Large intestine (tissue), 12 donors: ENCODE measurements at places on chromosomes 7 and 10. TPM values are rescaled to one million over a fixed set of nuclear protein-coding genes. Genes with fewer than 3 reads are reported as not detected.

DNA sequence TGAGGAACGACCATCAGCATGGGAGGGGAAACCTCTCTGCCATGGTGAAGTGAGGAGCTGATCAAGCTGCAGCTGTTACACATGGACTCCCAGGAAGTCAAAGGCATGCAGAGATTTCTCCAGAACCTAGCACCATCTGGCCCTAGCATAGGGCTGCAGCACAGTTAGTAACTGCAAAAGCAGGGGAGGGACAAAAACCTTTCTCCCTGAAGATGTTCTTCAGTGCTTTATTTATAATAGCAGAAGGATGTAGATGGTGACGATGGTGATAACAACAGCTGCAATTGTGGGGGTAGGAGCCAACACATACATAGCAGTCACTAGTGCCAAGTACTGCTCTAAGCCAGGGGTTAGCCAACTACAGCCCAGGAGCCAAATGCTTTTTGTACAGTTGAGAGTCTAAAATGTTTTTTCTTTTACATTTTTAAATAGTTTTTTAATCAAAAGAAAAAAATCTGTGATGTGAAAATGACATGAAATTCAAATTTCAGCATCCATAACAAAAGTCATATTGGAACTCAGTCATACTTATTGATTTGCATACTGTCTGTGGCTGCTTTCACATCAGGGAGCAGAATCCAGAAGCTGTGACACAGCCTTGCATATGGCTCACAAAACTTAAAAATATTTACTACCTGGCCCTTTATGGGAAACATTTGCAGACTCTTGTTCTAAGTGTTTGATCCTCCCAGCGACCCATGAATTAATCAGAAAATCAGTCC is 299.5 kb downstream of the ELMO1 start:
- DNase-seq, result no peak
- peaks cover 14% of the 10 kb centered on the region for H3K4me1 ChIP-seq
- no peaks in the 10 kb centered on the region for H3K36me3 ChIP-seq
- no peak overlapping the region for H3K4me3 ChIP-seq

DNA sequence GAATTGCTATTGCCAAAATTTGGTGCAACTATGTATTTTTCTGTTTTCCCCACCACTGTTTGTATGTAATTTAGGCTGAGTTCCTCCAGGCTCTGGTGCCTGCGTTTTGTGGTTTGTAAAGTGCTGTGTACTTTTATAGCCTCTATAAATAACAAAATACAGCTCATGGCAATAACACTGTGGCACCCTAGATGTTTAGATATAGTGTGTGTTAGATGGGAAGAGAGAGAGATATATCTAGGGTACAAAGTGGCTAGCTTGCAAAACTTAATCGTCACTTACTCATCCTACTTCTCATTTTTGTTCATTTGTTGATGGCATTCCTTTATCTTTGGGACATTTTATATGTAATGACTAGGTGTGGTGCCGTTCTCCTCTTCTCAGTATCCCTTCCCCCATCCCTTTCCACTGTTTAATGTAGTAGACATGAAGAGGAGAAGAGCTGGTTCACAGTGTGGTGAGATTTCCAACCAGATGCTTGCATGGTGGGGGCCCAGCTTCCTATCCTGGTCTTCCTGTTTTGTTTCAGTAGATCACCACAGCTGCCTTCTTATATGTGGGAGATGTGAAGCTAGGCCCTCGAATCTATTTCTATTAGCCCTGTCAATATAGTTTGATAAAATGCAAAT is 115.0 kb downstream of the SND1 start:
- DNase-seq, result no peak
- no peaks in the 10 kb centered on the region for H3K27me3 ChIP-seq
- H3K27ac ChIP-seq, result no peak overlapping the region
- H3K4me3 ChIP-seq, result no peak overlapping the region
- no peaks in the 10 kb centered on the region for H3K4me1 ChIP-seq

- no peak overlapping the region for H3K4me3 ChIP-seq
- H3K27me3 ChIP-seq, result no peaks in the 10 kb centered on the region
- no peaks in the 10 kb centered on the region for H3K4me1 ChIP-seq
- DNase-seq, result no peak
Measured at GRCh38 chr7:124155432-124156022, 122.7 kb upstream of the TMEM229A start.

DNA sequence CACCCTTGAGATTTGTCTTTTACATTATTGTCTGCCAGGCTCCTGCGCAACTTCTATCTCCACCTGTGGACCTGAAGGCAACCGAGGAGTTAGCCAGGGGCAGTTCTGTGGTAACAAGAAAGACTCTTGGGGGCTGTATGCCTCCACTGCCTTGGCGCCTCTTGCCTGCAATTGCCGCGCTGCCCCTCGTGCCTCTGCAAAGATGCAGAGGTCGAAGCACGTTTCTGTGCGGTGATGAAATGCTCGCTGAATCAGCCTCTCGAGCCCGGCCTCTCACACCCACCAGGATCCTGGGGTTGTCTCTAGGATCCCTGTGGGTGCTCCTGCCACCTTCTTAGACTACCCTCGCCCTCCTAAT is 486 bp upstream of the LHFPL3 start:
- no peak for DNase-seq
- no peak overlapping the region for H3K4me3 ChIP-seq
- H3K36me3 ChIP-seq, result no peaks in the 10 kb centered on the region
- H3K4me1 ChIP-seq, result no peaks in the 10 kb centered on the region
- H3K27me3 ChIP-seq, result peaks cover 51% of the 10 kb centered on the region
- no peak overlapping the region for H3K27ac ChIP-seq

Gene PFKFB3
- polyA plus RNA-seq, result 15.3 TPM

GRCh38 chr7:135510592-135511183 is 786 bp upstream of the CNOT4 start:
- H3K27ac ChIP-seq, result no peak overlapping the region
- no peaks in the 10 kb centered on the region for H3K27me3 ChIP-seq
- peak overlapping the region; percentile 97 for H3K4me3 ChIP-seq
- H3K36me3 ChIP-seq, result no peaks in the 10 kb centered on the region
- no peaks in the 10 kb centered on the region for H3K4me1 ChIP-seq

DNA sequence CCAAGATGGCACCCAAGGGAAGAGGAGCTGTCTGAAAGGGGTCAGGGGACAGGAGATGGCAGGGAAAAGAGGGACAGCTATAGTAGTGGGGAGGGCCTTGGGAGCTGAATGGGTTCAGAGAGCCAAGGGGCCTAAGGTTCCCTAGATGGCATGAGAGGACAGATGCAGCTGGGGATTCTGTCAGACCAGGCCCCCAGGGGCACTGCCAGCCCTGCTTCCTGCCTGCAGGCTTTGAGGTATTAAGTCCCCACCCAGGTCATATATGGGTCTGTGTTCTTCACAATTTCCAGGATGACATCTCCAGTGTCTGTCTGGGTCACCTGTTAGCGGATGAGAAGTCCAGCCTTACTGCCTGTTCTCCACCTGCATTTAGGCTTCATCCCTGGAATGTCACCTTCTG is 56.7 kb downstream of the NEURL1 start:
- no peaks in the 10 kb centered on the region for H3K27me3 ChIP-seq
- peaks cover 40% of the 10 kb centered on the region for H3K4me1 ChIP-seq
- H3K27ac ChIP-seq, result peak overlapping the region; percentile 7
- no peak for DNase-seq
- no peak overlapping the region for H3K4me3 ChIP-seq
- H3K36me3 ChIP-seq, result no peaks in the 10 kb centered on the region

Gene FEZF1
- polyA plus RNA-seq, result not detected
